Activated T-helper 1 cell treated with anti-CD3 and anti-CD28 coated beads, Interleukin-12 subunit alpha, Interleukin-12 subunit beta, Interleukin-2, Interleukin-4 antibody, amounts not matched to agents 30 ng/mL and 10 ng/mL and 1 ng/mL, durations not matched to agents 14 hours and 24 hours and 36 hours (primary cell): ENCODE measurements at places on chromosomes 7 and 10. TPM values are rescaled to one million over a fixed set of nuclear protein-coding genes. Genes with fewer than 3 reads are reported as not detected.

Gene FOXK1
- total RNA-seq = 37.7 and 37.9 TPM in 2 replicates

Gene SLC18A3
- total RNA-seq = not detected in 2 replicates

Gene TCF7L2
- total RNA-seq = 0.32 and 0.36 TPM in 2 replicates

Gene LRRTM3
- total RNA-seq = not detected in 2 replicates

Gene ECHDC3
- 0.15 and 0.18 TPM in 2 replicates for total RNA-seq

Gene GPER1
- not detected in 2 replicates for total RNA-seq

Gene ZNF777
- total RNA-seq = 19.0 and 19.3 TPM in 2 replicates

Gene SMC3
- total RNA-seq = 74.5 and 77.9 TPM in 2 replicates

Gene DDX21
- total RNA-seq = 267 and 278 TPM in 2 replicates

Gene CYP3A4
- total RNA-seq = not detected in 2 replicates

GRCh38 chr7:130963339-130963738 is 229.3 kb upstream of the KLF14 start:
- no peak for DNase-seq
- no peaks in the 10 kb centered on the region for H3K27me3 ChIP-seq
- H3K4me1 ChIP-seq = peaks cover 48% of the 10 kb centered on the region
- peaks cover 37% of the 10 kb centered on the region for H3K36me3 ChIP-seq
- H3K4me3 ChIP-seq = no peak overlapping the region
- peak overlapping the region; percentile 73 for H3K27ac ChIP-seq

- no peaks in the 10 kb centered on the region for H3K27me3 ChIP-seq
- DNase-seq = no peak
- H3K4me1 ChIP-seq = no peaks in the 10 kb centered on the region
- no peak overlapping the region for H3K27ac ChIP-seq
These were observed 54.2 kb downstream of the GUSB start for GRCh38 chr7:65927489-65928448.

DNA sequence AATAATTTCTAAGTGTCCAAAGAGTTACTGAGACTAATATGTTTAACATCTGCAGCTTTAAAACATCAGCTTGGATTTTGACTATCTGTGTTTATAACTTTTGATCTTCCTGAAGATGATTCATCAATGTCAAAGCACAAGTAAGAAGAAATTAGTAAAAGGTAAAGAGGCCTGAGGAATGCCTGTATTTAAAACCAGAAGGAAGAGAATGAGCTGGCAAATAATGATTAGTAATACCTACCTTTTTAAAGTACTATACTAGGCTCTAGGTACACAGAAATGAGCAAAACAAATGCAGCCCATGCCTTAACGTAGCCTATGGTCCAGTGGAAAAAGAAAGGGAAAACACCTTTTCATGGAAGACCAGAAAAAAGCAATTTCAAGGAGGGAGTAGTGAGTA is 158.0 kb downstream of the KCND2 start:
- H3K36me3 ChIP-seq = no peaks in the 10 kb centered on the region
- H3K27me3 ChIP-seq = no peaks in the 10 kb centered on the region
- H3K27ac ChIP-seq = no peak overlapping the region

DNA sequence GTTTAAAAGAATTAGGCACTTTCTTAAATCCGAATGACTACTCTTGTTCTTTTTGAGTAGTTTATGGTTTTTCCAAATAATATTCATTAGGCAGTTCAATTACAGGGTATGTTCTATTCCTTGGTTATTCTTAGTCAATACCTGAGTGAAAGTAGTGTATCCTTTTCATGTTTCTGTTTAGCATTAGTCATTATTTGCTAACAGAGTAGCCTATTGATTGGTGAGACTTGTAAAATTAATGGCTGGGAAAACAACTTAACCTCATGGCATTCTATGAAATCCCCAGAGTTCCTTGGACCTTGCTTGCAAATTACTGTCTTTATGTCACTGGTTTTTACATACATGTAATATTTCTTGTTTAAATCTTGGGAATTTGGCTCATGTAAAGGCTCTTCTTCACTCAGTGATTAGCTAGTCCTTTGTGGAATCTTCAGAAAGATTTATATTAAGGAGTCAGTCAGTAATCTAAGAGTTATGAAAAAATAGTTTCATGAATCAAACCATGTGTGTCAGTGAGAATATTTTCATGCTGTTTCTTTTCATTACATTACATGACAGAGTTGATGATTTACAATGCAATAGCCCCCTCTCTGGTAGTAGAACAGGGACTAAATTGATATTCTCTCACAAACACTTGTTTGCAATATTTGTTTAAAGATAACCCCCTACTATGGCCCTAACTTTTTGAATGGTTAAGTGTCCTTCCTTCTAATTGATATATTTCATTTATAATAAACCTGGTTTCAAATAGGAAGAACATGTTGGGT is 81.5 kb upstream of the LRRTM3 start:
- no peaks in the 10 kb centered on the region for H3K4me1 ChIP-seq
- no peaks in the 10 kb centered on the region for H3K27me3 ChIP-seq
- H3K4me3 ChIP-seq = no peak overlapping the region

GRCh38 chr10:32379950-32380551 is 33.1 kb upstream of the EPC1 start:
- no peak for DNase-seq
- peaks cover 2% of the 10 kb centered on the region for H3K27me3 ChIP-seq
- no peak overlapping the region for H3K4me3 ChIP-seq
- peaks cover 19% of the 10 kb centered on the region for H3K4me1 ChIP-seq

- H3K4me3 ChIP-seq = no peak overlapping the region
- no peaks in the 10 kb centered on the region for H3K36me3 ChIP-seq
- H3K27me3 ChIP-seq = no peaks in the 10 kb centered on the region
- H3K27ac ChIP-seq = no peak overlapping the region
- DNase-seq = no peak
These were observed 35.2 kb upstream of the BMPER start for GRCh38 chr7:33870120-33870519.

GRCh38 chr10:84548869-84549268 is 220.5 kb downstream of the CCSER2 start:
- no peak overlapping the region for H3K27ac ChIP-seq
- no peak for DNase-seq
- no peak overlapping the region for H3K4me3 ChIP-seq
- H3K36me3 ChIP-seq = no peaks in the 10 kb centered on the region
- no peaks in the 10 kb centered on the region for H3K4me1 ChIP-seq
- peaks cover 17% of the 10 kb centered on the region for H3K27me3 ChIP-seq

- no peaks in the 10 kb centered on the region for H3K4me1 ChIP-seq
- DNase-seq = no peak
- H3K27ac ChIP-seq = no peak overlapping the region
These were observed 29.9 kb downstream of the MYL10 start for GRCh38 chr7:101598986-101599771.

GRCh38 chr7:20290505-20291111 is 40.1 kb upstream of the ITGB8 start:
- peaks cover 2% of the 10 kb centered on the region for H3K27me3 ChIP-seq
- no peaks in the 10 kb centered on the region for H3K36me3 ChIP-seq
- no peak overlapping the region for H3K27ac ChIP-seq
- no peak for DNase-seq

DNA sequence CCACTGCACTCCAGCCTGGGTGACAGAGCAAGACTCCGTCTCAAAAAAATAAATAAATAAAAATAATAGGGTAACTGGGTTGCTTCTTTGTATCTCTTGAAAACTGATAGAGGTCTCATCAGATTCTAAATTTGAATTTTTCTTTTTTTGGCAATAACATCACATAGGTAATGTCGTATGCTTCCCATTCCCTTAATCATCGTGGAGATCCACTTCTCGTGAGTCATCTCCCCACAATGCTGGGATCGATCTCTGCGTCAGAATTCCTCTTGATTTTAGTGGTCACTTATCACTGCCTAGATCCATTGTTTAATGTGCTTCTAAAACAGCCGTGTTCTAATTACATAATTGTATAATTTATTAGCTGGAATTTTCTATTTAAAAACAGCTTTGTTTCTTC is 70.5 kb upstream of the DNAJB6 start:
- H3K27me3 ChIP-seq = no peaks in the 10 kb centered on the region
- H3K4me1 ChIP-seq = no peaks in the 10 kb centered on the region
- no peak overlapping the region for H3K4me3 ChIP-seq
- peaks cover 34% of the 10 kb centered on the region for H3K36me3 ChIP-seq
- no peak overlapping the region for H3K27ac ChIP-seq

DNA sequence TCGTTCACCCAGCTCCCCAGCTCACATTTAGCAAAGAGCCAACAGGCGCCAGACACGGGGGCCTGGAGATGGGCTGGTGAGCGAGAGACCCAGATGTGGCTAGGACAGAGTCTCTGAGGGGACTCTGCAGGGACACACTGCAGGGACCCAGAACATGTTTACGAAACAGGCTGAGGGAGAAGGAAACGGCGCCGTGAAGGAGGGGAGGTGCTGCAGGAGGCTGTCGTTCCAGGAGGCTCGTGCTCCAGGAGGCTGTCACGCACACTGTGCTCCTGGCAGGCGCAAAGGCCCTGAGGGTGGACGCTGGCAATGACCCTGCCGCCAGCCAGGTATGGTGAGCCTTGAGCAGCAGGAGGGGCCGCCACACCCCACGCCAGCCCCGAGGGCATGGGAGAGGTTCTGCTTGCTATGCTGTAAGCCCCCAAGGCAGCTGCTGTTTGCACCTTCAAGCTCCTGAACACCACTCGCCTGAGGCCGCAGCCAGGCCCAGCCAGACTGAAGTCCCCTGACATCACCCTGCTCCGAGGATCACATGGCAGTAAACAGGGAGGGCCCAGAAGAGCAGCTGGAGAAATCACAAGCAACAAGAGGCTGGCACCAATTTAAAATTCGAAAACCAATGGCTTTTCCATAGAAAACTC is 27.3 kb downstream of the ADAP1 start:
- peaks cover 4% of the 10 kb centered on the region for H3K27me3 ChIP-seq
- peaks cover 11% of the 10 kb centered on the region for H3K36me3 ChIP-seq
- DNase-seq = no peak
- H3K4me3 ChIP-seq = no peak overlapping the region
- H3K27ac ChIP-seq = peak overlapping the region; percentile 5

DNA sequence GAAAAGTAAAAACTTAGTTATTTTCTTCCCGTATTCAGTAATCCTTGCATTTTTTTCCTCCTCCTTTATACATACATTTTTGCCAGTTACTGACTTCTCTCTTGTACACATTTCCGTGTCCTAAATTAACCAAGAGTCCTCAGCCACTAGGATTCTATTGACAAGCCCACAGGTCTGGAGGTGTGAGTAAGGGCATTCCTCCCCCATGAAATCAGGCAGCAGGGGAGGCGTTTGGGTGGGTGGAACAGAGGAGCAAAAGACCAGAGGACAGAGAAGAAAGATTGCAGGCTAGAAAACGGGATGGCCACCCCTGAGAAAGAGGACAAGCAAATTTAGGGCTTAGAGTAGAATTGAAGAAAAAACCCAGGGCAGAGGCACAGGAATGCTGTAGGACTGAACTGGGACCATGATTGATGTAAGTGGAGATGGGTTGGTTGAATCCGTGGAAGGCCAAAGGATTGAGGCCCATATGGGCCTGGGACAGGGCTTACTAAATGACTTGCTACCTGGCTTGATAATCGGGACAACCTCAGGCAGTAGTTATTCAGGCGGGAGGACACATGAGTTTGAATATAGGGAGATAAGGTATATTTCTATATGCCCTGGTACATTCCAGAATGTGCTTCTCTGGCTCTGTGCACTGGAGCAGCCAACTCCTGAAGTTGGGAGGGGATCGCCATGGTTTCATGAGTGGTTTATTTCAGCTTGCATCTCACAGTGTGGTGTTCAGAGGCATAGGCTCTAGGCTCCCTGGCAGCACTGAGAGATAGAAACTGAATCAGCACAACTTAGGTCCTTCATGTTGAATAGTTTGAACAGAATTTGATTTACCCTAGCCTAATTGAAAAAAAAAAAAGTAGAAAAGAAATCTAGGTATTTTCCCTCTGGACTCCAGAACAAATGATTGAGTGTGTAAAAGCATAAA is 28.0 kb downstream of the IKZF1 start:
- H3K4me3 ChIP-seq = peak overlapping the region; percentile 73
- H3K36me3 ChIP-seq = peaks cover 42% of the 10 kb centered on the region
- no peak for DNase-seq

GRCh38 chr7:43823941-43824340 is 45.4 kb downstream of the MRPS24 start:
- DNase-seq = no peak
- H3K4me3 ChIP-seq = no peak overlapping the region
- no peaks in the 10 kb centered on the region for H3K4me1 ChIP-seq
- no peak overlapping the region for H3K27ac ChIP-seq

DNA sequence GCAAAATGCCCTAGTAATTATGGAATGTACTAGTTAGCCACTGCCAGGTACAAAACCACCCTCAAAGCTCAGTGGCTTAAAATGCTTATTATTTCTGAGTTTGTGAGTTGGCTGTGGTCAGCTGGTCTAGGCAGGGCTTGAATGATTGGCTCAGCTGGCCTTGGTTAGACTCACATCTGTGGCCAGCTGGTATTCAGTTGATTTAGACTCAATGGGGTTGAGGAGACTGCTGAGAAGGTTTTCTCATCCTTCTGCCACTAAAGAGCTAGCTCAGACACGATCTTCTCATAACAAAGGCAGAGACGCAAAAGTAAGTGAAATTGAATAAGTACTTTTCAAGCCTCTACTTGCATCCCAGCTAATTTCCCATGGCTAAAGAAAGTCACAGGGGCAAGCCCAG is 57.1 kb upstream of the CYP2C18 start:
- DNase-seq = no peak
- no peaks in the 10 kb centered on the region for H3K4me1 ChIP-seq
- H3K27me3 ChIP-seq = no peaks in the 10 kb centered on the region
- no peaks in the 10 kb centered on the region for H3K36me3 ChIP-seq
- no peak overlapping the region for H3K27ac ChIP-seq

DNA sequence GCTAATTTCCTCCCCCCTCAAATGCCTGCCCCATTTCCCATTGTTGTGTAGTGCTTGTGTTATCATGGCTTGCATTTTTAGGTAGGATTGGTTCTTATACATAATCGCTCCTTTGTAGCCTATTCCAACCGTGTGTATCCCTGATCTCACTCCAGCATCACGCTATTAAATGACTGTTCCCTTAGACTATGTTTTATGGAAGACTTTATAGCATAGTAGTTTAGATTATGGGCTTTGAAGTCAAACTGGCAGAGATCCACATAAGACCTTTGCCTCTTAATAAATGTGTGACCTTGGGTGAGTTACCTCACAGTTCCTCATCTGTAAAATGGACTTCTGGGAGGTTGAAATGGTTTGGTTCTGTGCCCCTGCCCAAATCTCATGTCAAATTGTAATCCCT is 5.4 kb upstream of the RABGEF1 start:
- H3K4me3 ChIP-seq = no peak overlapping the region
- H3K27me3 ChIP-seq = no peaks in the 10 kb centered on the region

- DNase-seq = no peak
- H3K27me3 ChIP-seq = peaks cover 10% of the 10 kb centered on the region
- no peaks in the 10 kb centered on the region for H3K36me3 ChIP-seq
- H3K4me1 ChIP-seq = no peaks in the 10 kb centered on the region
- H3K4me3 ChIP-seq = no peak overlapping the region
- H3K27ac ChIP-seq = no peak overlapping the region
These were observed 174.3 kb downstream of the EMX2 start for GRCh38 chr10:117716889-117717288.

GRCh38 chr7:28554802-28555471 is 142.6 kb downstream of the CREB5 start:
- peaks cover 7% of the 10 kb centered on the region for H3K27me3 ChIP-seq
- H3K36me3 ChIP-seq = no peaks in the 10 kb centered on the region
- H3K27ac ChIP-seq = no peak overlapping the region

DNA sequence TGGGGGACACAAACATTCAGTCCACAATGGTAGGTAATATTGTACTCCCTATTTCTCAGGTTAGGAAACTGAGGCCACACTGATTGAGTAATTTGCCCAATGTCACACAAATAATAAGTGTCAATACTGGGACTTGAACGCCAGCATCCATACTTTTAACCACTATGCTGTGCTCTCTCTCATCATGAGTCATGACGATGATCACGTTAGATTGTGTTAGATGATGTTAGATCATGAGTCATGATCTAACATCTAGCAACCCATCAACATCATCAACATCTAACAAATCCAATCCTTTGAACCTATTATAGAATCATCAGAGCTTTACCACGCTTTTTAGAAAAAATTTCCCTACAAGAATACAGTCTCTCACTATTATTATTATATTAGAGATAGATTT is 28.1 kb upstream of the HERPUD2 start:
- H3K27me3 ChIP-seq = peaks cover 6% of the 10 kb centered on the region
- peaks cover 49% of the 10 kb centered on the region for H3K4me1 ChIP-seq
- DNase-seq = no peak
- H3K4me3 ChIP-seq = peak overlapping the region; percentile 24
- H3K27ac ChIP-seq = peak overlapping the region; percentile 56
